Activated CD8-positive, alpha-beta T cell treated with anti-CD3 and anti-CD28 coated beads for 36 hours (primary cell): ENCODE measurements at places on chromosomes 11 and 22. TPM values are rescaled to one million over a fixed set of nuclear protein-coding genes. Genes with fewer than 3 reads are reported as not detected.

SMCO4 gene
- total RNA-seq = 5.0 TPM

ST14 gene
- total RNA-seq = not detected

MUC6 gene
- not detected for total RNA-seq

ZNF280B gene
- 3.0 TPM for total RNA-seq

NAALAD2 gene
- total RNA-seq = not detected

GRM5 gene
- total RNA-seq = not detected

GPR83 gene
- total RNA-seq = 0.07 TPM

MS4A4A gene
- total RNA-seq = not detected
